ENCODE measurements at places on chromosomes 13 and 19.

GRCh38 chr19:58581227-58582141, 8.3 kb upstream of the MZF1 start:
- peak; percentile 81 for DNase-seq

DNA sequence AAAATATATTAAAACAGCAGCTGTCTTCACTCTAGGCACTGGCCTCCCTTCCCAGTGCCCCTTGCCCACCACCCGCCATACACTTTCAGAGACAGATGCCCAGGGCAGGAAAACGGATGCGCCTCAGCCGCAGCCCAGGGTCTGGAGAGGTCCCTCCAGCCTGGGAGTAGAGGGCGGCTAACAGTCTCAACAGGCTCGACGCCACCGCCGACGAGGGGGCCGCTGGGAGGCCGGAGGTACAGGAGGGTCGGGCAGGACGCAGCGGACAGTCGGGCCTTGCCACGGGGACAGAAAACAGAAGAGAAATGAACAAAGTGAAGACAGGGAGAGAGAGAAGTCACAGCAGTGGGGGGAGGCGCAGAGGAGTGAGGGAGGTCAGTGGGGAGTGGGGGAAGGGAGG, 27.1 kb downstream of the C19orf47 start:
- no peak for DNase-seq

DNA sequence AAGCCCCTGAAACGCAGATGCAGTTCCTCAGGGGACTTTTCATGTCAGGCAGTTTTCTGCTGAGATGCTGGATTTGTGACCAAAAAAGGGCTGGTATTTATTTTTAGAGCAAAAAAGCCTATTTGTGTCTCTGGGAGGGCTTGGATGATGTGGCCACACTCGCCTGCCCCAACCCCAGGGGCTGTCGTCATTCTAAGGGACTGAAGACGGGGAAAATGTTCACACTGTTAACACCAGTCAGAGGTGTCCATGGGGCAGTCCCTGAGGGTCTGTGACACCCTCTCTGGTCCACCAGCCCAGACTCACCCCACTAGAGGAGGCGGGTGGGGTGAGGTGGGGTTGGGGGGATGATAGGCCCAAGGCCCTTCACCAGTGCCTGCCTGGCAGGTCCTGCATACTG, 15.9 kb upstream of the EPHX3 start:
- DNase-seq: no peak

DNA sequence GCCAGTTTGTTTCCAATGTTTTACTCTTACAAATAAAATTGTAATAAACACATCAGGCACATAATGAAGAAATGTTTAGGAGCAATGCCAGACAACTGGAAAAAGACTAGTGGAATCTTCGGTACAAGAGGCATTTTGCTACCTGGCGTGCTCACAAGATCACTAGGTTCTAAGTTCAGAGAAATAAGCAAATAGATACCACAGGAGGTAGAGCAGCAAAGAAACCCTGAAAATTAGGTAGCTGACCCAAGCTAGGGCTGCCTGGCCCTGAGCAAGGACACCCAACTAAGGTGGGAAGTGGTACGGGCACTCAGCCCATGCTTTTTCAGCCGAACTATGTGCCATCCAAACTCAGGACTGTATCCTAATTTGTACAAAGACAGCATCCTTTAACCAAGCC, 32.2 kb upstream of the TPP2 start:
- no peak for DNase-seq

- no peak for DNase-seq
Measured at GRCh38 chr19:19805480-19805879, 16.1 kb downstream of the ZNF506 start.

GRCh38 chr19:51295382-51296126, 15.9 kb upstream of the IGLON5 start:
- no peak for DNase-seq

GRCh38 chr13:95485045-95485517, 67.4 kb upstream of the CLDN10 start:
- no peak for DNase-seq

- DNase-seq: no peak
Measured at GRCh38 chr13:112114391-112114790, 47.4 kb downstream of the SOX1 start.

DNA sequence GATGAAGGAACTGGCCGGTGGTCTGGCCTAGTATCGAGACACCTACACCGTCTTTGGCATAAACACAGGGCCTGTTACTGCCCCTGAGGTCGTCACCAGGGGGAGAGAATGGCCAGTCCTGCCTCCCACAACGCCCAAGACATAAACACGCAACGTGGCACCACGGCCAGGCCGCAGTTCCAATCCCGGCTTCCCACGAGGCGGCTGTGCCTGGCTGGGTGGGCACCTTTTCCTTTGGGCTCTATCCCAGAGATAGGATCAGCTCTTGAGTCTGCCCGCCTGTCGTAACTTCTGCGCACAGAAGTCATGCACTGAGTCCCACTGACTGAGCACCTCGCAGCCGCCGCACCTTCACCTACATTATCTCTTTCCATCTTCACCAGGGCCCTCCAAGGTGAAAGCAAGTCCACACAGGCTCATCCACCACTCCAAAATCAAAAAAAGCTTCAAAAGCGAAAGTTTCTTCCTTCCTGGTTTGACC, 1.1 kb downstream of the MIER2 start:
- DNase-seq: no peak

Measured in activated CD8-positive, alpha-beta memory T cell treated with anti-CD3 and anti-CD28 coated beads for 1 hour (primary cell).